PC-3 (cell line): ENCODE measurements at places on chromosomes 7 and 10.

- no peak for DNase-seq
Measured at GRCh38 chr7:71165708-71166107, 33.8 kb downstream of the GALNT17 start.

GRCh38 chr7:33710608-33711007 is 194.7 kb upstream of the BMPER start:
- DNase-seq, result no peak

DNA sequence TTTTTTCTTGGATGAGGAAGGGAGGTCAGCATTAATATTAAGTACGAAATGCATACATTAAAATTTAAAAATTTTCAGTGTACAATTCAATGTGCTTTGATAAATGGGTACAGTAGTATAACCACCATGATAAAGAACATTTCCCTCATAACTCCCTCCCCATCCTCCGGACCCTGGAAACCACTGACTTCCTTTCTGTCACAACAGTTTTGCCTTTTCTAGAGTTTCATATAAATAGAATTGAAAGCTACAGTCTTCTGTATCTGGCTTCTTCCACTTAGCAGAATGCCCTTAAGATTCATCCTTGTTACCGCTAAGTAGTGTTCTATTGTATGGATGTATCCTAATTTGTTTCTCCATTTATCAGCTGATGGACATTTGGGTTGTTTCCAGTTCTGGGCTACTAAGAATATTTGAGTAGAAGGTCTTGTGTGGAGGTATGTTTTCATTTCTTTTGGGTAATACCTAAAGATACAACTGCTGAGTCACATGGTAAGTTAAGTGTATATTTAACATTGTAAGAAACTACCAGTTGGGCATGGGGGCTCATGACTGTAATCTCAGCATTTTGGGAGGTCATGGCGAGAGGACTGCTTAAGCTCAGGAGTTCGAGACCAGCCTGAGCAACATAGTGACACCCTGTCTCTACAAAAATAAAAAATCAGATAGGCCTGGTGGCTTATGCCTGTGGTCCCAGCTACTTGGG is 30.8 kb downstream of the ABI1 start:
- DNase-seq, result no peak

DNA sequence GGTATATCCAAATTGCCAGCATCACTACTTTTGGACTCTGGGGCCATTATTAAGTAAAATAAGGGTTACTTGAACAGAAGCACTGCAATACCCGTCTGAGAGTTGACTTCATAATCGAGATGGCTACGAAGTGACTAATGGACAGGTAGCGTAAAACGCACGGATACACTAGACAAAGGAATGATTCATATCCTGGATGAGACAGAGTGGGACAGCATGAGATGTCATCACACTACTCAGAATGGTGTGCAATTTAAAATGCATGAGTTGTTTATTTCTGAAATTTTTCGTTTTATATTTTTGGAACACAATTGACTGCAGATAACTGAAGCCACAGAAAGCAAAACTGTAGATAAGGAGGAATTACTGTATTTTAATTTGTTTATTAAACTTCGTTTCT is 421.5 kb upstream of the LRGUK start:
- DNase-seq, result peak; percentile 89

DNA sequence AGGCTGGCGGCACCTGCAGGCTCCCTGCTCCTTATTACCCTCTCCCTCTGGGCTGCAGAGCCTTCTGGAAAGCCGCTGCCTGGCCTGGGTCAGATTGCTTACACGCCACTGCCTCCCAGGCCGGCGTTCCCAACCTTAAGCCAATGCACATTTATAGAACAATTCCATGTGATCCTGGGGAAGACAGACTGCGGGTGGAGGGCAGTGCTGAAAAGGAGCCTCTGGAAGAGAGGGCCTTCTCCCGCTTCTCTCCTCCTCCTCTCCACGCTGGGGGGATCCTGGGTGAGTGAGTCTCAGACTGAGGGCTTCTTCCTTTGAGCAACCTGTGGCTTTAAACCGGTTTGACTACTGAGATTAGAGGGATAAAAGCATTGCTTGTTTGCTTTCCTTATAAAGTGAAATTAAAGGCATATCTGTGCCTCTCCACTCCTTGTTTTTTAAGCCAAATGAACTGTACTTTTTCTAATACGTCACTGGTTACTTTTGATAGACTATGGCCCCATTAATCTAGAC is 5.5 kb downstream of the TACC2 start:
- DNase-seq, result peak; percentile 76
